ENCODE measurements at places on chromosomes 4 and X.

- DNase-seq = no peak
Measured at GRCh38 chr4:105060628-105061027, 86.0 kb upstream of the TET2 start.

DNA sequence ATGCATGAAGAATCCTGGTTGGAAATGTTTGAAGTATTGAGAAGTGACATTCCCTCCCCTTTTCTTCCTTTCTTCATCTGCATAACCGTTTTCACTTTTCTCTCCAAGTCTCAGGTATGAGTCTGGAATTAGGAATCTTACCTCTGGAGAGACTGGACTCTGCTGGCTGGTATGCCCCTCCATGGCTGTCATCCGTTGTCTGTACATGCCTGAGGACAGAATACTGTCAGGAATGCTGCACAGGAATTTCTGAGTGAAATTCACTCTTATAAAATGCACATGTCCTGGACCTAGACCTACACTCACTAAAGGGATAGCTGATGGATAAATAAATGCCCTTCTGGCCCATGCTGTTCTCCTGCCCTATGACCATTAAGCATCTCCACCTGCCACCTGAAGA lies 179.5 kb downstream of the MSN start:
- DNase-seq = no peak

DNA sequence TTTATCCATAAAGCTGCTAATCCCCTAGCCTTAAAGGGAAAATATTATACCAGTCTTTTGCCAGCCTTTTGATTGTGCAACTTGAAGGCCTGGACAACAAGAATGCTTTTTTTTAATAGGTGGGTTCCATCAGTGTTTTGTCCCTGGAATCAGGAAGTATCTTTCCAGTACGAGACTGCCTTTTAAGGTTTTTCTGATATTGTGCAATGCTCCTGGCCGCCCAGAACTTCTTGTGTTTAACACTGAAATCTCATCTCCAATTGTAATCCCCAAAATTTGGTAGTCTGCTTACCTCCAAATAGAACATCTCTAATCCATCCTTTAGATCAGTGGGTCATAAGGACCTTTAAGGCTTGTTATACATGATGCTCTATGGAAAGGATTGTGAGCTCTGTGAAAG lies 256.7 kb downstream of the NAF1 start:
- no peak for DNase-seq

DNA sequence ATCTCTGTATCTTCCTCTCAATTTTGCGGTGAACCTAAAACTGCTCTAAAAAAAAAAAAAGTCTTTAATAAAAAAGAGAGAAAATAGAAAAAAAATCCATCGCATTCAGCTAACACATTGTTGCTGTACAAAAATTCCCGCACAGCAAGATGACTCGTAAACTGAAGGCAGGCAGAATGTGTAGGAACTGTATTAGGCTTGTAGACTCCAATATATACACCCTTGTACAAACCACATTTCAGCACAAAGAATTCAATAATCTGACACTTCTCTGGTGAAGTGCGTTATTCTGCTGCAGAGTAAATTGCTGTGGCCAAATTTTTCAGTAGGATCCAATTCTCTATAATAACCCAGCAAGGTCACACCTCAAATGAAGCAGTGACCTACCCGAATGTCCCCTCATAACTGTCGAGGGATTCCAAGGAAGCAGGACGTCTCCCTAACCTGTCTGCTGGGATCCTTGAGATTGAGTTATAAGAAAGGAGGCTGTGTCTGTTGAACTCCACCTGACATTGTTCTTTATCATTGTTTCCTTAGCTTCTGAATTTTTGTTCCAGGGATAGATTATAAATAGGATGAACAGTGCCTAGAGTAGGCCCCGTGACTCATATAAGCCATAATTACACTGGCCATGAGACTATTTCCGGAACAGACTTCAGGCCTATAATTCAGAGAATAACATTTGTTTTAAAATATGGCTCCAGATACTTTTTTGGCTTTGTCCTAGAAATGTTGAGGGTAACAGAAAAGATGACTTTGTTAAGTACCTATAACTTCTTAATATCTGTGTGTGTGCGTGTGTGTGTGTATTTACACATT lies 348.3 kb downstream of the PCDH7 start:
- no peak for DNase-seq

- no peak for DNase-seq
Measured at GRCh38 chr4:3305610-3306371, 13.0 kb downstream of the RGS12 start.

DNA sequence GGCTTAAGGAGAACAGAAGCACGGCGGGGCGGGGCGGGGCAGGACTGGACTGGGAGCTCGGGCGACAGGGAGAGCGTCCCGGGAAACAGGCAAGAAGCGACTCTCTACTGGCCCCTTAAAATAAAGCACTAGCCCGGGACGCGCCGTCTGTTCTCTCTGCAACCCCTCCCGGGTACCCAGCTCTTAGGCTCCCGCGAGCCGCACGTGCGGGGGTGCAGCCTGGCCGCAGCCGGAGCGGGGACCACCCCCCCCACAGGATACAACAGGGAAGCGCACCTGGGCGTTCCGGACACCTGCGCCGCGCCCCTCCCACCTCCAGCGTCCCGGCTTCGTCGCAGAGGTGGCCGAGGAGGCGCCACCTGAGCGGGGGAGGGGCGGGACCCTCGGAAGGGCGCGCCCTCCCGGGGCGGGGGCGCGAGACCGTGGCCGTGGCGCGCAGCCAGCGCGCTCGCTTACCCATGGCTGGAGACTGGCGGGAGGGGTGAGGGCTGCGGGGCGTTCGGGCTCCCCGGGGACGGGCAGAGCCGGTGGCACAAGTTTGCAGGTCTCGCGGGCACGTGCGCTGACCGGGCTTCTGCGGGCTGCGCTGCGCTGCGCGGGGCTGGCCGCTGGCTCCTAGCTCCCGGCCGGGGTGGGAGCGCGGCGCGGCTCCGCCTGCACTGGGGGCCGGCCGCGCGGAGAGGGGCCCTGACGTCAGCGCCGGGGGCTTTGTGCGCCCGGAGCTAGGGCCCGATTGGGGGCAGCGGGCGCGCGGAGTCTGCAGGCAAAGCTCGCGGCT lies 91.5 kb downstream of the GEMIN8 start:
- DNase-seq = no peak

GRCh38 chr4:25346913-25347312 lies 30.1 kb upstream of the ANAPC4 start:
- DNase-seq = no peak

- DNase-seq = no peak
Measured at GRCh38 chr4:122826079-122826527, 528 bp upstream of the FGF2 start.

- DNase-seq = no peak
Measured at GRCh38 chr4:72107456-72107855, 75.7 kb downstream of the NPFFR2 start.

DNA sequence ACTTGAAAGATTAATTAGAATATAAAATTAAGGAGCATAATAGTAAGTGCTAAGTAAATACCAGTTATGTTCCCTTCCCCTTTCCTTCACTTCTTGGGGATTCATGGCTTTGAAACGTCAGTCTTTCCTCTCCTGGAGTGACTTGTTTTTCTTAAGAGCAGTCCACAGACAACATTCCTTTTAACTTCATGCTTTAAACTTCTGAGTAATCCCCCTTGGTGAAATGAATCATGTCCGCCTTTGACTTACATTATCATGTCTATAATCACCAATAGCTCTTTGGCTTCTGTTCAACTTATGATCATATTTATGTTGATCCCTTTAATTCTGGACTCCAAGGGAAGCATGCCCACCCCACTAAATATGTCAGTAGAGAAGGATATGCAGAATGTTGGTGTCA lies 1012.1 kb upstream of the SLIT2 start:
- no peak for DNase-seq

DNA sequence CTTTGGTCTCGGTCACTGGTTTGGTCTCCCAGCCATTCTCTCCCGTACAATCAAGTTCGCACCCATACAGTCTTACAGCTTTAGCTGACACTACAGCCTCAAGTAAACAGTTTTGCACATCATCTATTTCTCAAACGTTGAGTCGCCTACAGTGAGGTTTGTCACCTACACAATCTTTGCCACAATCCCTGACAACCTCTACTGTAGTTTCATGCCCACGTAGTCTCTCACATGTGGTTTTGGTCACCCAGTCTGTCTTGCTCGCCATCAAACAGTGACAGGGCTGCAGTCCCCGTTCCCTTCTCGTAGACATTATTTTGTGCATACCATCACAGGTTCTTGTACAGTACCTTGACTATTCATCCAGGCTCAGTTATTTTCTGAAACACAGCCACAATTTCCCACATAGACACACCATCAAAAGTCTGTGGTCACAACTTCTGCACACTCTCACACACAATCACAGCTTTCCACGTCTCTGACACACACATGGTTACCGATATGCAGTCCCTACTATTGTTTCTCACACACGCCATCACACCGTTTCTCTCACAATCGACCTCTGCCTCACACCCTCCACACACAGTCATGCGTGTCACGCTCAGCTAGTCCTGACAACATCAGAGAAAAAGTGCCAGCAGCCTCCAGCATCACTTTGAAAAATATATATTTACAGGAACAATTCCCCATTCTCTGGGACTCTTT lies 5.3 kb upstream of the CFP start:
- DNase-seq = no peak

DNA sequence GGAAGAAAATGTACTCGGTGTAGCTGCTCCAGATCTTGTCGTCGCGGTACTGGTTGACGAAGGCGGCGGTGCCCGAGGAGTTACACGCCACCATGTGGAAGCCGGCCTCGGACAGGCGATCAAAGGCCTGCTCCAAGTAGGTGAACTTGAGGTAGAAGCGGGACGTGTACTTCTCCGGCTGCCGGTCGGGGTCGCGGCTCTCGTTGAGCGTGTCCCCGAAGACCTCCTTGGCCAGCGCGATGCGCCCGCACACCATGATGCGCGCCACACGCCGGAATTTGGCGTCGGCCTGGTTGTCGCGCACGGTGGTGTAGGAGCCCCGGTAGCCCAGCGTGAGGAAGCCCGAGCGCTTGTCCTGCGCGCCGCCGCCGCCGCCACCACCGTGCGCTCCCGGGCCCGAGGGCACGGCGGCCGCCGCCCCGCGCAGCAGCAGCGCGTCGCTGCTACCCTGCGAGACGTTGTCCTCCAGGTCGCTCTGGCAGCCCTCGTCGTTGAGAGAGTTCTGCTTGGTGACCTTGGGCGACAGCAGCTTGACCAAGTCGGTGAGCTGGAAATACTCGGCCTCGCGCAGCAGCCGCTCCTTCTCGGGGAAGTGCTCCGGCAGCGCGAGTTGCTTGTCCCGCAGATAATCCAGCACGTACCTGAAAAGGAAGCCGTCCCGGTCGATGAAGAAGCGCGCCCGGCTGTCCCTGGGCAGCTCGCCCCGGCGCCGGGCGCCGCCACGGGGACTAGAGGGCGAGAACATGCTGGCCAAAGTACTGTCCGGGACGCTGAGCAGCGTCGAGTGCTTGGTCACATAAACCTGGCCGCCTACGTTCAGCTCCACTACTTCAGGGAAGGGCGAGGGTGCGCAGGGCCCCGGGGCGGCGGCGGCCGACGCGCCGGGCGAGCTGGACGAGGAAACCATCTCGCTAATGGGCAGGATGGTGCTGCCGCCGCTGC lies 775 bp downstream of the KCTD8 start:
- DNase-seq = no peak

DNA sequence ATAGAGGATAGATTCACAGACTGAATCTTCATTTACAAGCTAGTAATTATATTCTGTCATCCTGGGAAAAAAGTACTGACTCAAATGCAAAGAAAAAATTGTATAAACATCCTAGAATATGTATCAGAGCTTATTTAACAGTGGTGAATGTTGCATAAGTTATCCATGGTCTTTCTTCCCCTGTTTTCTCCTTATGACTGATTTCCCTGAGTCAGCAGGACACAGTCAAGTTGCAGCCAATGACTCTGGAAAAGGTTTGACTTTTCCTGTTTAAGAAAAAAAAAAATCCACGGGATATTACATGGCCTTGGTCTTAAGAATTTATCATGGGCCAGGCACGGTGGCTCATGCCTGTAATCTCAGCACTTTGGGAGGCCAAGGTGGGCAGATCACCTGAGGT lies 36.5 kb downstream of the INPP4B start:
- DNase-seq = no peak

DNA sequence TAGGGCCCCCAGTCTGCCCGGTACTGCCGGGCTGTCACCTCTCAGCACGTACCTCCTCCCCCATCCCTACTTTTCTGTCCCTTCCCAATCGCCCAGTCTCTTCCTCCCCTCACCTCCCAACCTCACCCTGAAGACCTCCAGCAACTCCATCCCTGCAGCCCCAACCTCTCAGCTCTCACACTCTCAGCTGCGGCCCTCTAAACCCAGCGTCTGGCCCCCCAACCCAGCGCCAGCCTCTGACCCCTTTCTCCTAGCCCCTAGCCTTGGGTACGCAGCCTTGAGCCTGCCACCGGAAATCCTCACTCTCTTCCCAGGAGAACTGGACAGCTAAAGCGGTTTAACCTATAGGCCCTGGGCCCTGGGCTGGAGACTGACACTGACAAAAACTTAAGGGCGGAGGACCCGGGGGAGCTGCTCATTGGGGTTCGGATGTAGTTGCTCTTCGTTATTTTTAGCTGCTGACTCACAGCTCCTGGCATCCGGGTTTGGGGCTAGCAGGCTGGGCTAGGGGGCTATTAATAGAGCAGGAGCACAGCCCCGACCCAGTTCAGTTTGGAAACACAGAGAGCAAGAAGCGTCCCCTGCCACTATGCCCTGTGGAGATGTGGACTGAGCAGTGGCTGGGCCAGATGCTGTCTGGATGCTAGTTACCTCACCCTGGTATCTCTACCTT lies 9.6 kb upstream of the DLG3 start:
- no peak for DNase-seq

DNA sequence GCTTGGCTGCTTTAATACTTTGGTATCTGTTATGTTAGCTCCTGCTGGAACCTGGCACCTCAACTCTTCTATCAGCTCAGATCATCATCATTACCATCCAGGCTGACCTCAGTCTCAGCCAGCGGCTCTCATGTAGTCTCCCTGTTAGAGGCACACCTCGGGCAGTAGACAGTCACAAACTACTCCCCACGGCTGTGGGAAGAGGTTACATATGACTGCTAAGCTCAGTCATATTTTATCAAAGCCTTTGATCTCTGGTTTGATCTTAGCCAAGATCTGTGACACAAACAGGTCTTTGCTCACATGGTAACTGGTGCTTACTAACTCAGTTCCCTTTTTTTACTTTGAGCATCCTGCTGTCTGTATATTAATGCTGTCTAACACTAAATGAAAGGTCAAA lies 384.9 kb downstream of the CENPC start:
- DNase-seq = no peak

DNA sequence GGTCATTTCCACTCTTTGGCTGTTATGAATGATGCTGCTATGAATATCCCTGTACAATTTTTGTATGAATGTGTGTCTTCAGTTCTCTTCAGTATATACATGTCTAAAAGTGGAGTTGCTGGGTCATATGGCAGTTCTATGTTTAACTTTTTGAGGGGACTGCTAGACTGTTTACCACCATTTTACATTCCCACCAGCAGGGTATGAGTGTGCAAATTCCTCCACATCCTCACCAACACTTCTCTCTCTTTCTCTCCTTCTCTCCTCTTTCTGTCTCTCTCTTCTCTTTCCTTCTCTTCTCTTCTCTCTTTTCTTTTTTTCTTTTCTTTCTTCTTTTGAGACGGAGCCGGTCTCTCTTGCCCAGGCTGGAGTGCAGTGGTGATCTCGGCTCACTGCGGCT lies 7.8 kb downstream of the WWC2 start:
- DNase-seq = no peak

Measured in stimulated activated CD8-positive, alpha-beta memory T cell treated with anti-CD3 and anti-CD28 coated beads, Interleukin-7, amount 100 ng/mL, for 48 hours (primary cell).